Trophoblast cell (in vitro differentiated cells and primary cell): ENCODE measurements at places on chromosomes 5 and 9.

DNA sequence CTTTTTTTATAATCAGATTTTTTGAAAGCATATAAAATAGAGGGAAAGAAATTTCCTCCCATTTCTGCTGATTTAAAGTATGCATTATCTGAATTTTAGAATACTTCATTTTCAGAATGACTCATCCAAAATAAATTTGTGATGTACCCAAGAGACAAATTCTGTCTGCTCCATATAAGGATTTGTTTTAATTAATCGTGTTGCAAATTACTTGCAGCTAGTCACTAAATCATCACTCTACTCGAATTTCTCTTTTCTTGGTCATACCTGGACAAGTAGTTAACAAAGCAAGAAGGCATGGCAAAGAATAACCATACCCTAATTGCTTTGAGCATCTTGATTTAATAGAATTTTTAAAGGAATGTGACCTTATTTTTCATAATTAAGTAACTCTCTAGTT is 284.1 kb upstream of the GRAMD2B start:
- no peak for DNase-seq

DNA sequence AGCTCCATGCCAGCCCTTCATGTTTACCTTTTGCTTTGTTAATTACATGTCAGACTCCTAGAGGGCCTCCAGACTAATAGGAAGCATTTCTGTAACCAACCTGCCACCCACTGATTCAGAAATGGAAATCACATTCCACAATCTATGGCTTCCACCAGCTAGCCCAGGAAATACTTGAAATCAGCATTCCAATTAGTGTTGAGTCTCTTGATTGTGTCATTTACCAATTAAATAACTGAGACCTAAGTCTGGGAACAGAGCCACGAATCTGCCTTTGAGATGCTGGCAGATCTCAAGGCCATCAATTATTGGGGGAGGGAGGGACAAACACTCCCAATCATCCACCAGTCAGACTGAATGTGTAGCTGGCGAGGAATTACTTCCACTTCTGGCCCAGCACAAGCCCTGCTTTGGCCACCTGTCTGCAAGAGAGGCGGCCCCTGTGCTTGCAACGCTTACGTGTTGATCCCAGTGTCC is 27.4 kb upstream of the SAP30L start:
- no peak for DNase-seq

DNA sequence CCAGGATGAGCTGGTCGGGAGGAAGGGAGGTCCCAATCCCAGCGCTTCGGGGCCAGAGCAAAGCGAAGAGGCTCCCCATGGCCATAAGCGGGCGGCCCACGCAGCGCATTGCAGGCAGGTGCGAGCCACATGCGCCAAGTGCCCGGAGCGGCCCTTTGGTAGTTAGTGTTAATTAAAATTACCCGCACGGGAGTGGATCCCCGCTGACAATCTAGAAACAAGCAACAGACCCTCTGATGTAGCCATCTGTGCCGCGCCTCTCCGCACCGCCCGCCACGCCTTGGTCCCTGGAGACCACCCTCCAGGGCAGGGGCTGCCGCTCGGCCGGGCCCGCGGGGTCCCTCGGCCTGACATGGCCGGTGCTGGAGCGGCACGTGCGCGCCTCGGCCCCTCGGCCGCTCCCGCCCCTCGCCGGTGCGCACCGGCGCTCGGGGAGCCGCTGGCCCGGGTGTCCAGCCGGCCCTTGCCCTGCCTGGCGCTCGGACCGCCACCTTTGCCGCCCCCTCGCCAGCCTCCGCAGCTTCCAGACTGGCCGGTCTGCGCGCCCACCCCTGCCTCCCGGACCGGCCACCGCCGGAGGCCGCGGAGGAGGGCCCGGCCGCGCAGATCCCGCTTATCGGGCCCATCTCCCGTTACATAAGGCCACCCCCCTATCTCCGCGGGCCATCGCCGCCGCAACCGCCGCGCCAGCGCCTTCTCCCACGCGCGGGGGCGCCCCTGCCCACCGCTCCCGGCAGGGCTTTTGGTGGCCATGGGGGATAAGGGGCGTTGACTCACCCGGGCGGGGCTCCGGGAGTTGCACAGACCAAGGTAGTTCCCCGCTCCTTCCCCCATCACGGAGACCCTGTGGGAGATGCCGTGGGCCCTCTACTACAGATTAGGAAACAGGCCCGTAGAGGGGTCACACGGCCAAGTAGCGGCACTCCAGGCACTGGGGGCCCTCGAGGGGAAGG is 1.9 kb upstream of the IL13 start:
- DNase-seq: peak; percentile 28

GRCh38 chr9:8717146-8717545 is 917.6 kb upstream of the DMAC1 start:
- DNase-seq: no peak

GRCh38 chr9:88370346-88370745 is 17.9 kb upstream of the SPIN1 start:
- no peak for DNase-seq

DNA sequence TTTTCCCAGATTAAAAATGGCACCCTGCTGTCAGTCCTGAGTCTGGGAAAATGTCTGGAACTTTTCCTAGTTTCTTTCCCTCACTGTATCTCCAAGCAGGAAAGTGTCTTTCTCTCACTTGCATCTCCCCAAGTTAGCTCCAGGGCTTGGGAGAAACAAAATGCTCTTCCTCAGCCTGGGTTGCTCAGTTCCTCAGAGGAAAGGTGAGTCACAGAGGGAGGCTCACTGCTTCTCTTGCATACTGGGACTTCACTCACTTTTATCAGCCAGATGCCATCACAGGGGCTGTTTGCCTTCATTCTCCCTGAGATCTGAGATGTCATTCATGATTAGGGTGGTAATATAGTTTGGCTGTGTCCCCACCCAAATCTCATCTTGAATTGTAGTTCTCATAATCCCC is 519.9 kb downstream of the SEMA5A start:
- DNase-seq: no peak

DNA sequence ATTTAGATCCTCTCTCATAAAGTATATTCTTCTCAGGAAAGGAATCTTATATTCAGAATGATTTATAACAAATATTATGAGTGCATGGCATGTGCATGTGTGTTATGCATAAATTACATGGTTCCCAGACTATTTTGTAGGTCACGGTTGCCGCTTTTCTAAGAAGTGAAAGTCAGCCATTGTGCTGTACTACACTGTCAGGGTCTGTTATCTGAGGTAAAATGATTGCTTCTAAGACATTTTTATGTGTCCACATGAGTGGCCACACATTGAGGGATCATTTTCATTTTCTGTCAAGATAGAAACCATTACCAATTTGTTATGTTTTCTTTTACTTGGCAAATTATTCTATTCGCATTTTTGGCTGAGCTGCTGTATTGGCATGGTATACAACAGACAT is 210.8 kb downstream of the CWC27 start:
- no peak for DNase-seq

GRCh38 chr9:33125461-33125860 is 41.7 kb downstream of the B4GALT1 start:
- no peak for DNase-seq

GRCh38 chr5:177382423-177383029 is 1.7 kb upstream of the SLC34A1 start:
- no peak for DNase-seq

- DNase-seq: peak; percentile 56
These were observed 330 bp downstream of the TBC1D2 start for GRCh38 chr9:98255061-98255577.

DNA sequence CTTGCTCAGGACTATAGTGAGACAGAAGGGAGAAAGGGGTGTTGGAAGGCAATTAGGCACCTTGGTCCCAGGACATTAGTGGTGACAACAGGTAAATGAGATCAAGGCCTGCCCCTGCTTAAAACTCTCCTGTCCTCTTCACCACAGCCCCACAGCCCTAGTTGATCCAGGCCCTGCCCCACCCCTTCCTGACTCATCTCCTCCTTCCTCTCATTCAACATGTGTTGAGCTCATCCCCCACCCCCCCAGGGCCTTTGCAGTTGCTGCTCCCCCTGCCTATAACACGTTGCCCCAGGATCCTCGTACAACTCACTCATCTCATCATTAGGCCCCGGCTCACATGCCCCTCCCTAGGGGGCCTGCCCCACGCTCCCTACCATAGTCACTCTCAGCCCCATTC is 66.8 kb downstream of the TSPAN17 start:
- DNase-seq: no peak

GRCh38 chr5:156640691-156641241 is 209.3 kb upstream of the PPP1R2B start:
- DNase-seq: no peak

DNA sequence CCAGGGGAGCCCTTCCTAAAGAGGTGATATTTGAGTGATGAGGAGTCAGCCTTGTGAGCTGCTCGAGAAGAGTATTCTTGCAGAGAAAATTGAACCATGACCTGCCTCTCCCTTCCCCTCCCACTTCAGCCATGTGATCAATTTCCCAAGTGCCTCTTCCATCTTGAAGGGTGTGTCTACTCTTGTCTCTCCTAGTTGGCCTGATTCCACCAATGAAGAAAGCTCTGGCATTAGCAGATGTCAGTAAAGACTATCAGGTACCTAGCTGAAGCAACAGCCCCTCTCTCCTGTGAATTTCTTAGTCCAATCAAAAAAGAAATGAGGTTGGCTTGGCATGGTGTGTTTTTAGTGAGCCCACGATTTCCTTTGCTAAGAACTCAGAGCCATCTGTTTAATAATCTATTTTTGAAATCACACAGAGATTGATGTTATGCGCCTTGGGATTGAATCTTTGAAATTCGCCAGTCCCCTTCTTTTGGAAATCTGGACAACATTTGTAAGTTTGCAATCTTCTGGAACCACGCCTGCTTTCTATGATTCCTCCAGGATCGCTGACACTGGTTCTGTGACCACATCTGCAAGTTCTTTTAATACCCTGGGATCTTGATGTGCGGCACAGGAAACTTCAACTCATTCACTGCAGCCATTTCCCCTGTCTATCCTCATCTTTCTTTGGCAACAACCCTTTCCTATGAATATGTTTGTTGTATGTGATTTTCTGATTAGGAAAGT is 404.6 kb downstream of the DMRT2 start:
- no peak for DNase-seq

DNA sequence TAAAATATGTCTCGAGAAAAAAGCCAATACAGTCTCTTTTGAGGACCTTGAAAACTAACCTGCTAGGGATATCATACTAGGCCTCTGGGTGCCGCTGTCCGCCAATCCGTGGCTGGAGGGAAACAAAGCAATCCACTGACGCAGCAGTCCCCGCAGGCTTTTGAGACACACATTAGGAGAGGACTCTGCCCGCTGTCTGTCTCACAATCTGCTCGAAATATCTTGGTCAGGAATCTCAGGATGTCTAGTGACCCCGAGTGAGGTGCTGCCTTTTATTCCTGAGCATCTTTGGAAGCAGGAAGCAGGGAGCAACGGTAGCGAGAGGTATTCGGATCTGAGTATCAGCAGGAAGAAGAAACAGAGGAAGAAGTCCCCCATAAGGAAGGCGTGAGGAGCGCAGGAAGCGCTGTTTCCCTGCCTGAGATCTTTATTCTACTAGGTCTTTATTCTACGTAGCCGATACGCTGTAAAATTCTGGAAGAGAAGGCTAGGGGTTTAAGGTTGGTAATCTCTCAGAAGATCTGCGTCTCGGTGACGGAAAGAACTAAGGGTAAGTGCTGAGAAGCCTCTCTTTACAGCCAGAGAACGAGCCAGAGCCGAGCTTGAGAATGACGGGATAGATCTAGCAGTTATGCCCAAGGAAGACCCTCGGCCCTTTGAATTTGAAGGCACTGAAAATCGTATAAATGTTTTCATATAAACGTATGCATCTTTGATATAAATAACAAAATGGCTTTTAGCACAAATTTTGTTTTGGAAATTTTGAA is 4.0 kb upstream of the PCDHGA1 start:
- DNase-seq: peak; percentile 46

GRCh38 chr5:4513381-4513780 is 626.7 kb upstream of the ADAMTS16 start:
- no peak for DNase-seq

GRCh38 chr5:139131465-139131864 is 66.7 kb downstream of the SIL1 start:
- DNase-seq: no peak

- no peak for DNase-seq
These were observed 862.1 kb downstream of the PTPRD start for GRCh38 chr9:9750719-9751118.

GRCh38 chr5:43316421-43316820 is 3.2 kb upstream of the HMGCS1 start:
- DNase-seq: no peak

DNA sequence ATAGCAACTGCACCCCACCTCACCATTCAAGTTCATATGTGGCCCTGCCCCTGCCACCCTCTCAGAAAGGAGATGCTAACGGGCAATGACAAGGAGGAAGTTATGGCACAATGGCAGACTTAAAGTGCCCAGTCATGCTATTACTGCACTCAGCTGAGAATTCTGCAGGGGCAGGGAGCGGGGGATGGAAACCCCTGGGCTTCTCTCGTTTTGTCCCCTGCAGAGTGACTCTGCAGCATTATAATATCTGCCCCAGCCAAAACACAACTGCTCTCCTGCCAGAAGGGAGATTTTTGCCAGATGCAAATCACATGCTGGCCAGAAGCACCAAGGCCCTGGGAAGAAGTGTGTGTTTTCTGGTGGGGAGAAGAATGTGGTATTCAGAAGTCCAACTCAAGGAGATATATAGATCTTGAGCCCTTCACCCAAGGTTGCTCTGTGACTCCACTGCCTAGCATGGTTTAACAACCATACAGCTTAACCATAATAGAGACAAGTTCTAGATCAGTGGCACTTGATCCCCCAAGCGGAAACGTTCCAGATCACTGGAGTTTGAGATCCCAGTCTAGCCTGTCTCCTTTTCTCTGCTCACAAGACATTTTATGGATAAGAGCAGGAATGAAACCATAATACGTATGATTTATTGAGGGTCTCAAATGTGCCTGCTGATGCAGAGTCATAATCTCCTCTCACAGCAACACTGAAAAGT is 207.0 kb upstream of the MAP3K1 start:
- no peak for DNase-seq

DNA sequence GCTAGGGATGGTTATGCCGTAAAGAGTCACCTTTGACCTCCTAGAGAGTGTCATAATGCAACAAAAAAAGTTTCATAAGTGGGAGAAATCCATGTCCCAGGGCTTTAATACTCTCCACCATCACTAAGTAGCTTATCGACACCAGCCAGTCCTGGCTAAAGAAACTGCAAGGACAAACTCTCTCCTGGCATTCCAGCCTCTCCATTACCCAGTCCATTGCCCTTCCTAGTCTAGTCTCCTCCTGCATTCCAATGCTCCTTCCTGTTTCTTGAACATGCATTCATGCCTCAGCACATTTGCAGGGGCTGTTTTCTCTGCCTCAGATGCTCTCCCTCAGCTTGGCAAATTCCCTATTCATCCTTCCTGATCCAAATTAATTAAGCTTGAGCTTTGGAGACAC is 364.1 kb downstream of the BRINP1 start:
- no peak for DNase-seq

- DNase-seq: no peak
These were observed 76.7 kb upstream of the UNC5A start for GRCh38 chr5:176733406-176734262.

- no peak for DNase-seq
These were observed 55.2 kb downstream of the HSPA4 start for GRCh38 chr5:133106761-133107572.

GRCh38 chr9:214648-215493 is at the start of gene DOCK8:
TSS of gene DOCK8 (plus strand) at chr9:214865. CDS start at chr9:214977, 112 bp downstream.
- DNase-seq: peak; percentile 75
